IMR-90 (cell line): ENCODE measurements at places on chromosomes 7 and 10. TPM values are rescaled to one million over a fixed set of nuclear protein-coding genes. Genes with fewer than 3 reads are reported as not detected.

The ARHGEF35 gene
- total RNA-seq: not detected in 2 replicates

The ANXA7 gene
- 102 and 120 TPM in 2 replicates for total RNA-seq

The ATOH7 gene
- total RNA-seq: not detected in 2 replicates

The CLEC2L gene
- not detected in 2 replicates for total RNA-seq

The GRID2IP gene
- total RNA-seq: not detected in 2 replicates

- no peak for DNase-seq
These were observed 61.8 kb upstream of the TRIL start for GRCh38 chr7:29019896-29020295.

- DNase-seq: no peak
These were observed 8.6 kb downstream of the LZTS2 start for GRCh38 chr10:101007915-101008822.

DNA sequence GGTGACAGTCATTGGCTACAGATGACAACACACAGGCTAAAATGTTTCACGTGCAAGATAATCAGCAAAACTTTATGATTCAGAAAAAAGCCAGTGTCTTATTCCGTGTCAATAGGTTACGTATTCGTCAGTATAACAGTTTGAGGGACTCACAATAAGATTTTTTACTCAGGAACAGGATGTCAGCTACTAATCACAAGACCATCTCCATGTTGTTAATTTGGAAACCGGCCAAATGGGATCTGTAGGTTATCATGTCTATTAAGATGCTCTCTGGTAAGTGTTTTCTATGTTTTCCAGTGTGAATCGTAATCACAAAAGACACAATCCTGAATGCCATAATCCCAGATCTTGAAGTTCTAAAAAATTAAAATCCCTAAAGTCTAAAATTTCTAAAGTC, 197.3 kb downstream of the ETV1 start:
- no peak for DNase-seq

- DNase-seq: no peak
These were observed 173.6 kb upstream of the CACNA2D1 start for GRCh38 chr7:82617156-82617555.

DNA sequence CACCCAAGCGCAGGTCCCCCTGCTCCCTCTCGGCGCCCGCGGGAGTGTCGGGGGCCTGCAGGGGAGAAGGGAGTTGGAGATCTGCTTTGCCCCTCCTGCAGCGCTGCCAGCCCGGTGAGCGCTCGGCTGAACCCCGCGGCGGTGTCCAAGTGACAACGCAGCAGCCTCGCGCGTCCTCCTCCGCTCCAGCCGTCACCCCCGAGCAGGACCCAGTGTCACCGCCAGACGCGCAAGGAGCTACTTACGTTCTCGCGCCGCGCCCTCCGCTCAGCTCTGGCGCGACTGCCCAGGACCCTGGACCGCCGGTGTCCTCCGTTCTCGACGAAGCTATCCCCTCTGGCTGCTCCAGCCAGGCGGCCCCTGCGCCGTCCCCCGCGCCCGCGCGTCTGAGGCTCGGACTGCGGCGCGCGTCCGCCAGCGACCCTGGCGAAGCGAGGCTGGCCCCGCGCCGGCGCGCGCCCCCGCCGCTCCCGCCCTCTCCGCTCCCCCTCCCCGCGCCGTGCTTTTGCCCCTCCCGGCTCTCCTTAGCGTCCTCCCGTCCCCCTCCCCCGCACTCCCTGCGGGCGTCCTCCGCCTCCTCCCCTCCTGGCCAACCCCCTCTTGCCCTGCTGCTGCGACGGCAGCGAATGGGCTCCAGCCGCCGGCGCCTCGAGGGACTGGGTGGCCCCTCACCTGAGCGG, at the start of gene NRCAM:
Gene NRCAM, minus strand, starts transcription at position 439 of the 680 bp plus-strand sequence. CDS start 216,372 bp downstream, outside the sequence.
- no peak for DNase-seq

DNA sequence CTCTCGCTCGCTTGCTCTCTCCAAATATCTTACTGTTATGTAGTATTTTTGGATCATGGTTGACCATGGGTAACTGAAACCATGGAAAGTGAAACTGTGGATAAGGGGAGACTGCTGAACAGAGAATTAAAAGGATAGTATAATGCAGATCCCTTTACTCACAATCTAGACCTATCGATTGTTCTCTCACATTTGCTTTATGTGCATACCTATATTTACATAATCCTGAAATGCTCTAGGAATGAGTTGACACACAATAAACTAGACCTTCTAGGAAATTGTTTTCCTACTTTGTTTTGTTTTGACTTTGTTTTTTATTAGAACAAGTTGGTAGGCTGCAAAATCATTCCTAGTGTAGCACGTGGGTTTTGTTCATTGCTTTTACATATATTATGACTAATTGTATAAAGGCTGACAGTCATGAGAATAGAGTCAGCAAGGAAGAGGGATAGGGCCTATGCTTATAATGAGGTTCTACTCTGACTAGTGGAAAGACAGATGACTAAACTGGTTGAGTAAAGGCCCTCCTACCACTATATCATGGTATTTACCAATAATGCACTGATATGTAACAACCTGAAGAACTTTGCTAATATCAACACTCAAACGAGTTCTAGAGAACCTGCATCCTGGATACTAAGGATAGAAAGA, 175.3 kb upstream of the TARP start:
- peak; percentile 25 for DNase-seq

- peak; percentile 12 for DNase-seq
These were observed 122.4 kb downstream of the ZNF248 start for GRCh38 chr10:37734971-37735370.

DNA sequence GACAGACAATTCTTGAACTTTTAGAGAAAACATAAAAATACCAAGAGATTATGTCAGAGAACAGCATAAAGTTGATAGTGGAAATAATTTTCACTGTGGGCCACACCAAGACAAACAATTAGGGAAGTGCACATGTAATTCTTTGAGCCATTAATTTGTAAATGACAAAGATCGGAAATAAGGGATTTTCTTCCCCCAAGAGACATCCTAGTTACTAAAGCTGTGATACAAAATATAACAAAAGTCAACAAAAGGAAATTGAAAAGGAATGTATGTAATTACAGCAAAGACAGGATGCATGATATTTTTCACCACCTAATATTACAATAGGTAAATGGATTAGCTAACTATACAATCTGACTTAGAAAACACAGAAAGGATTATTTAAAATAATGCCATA, 12.4 kb upstream of the LRRC72 start:
- no peak for DNase-seq
